Thyroid gland (tissue), 4 donors: ENCODE measurements at places on chromosomes 3 and 15. TPM values are rescaled to one million over a fixed set of nuclear protein-coding genes. Genes with fewer than 3 reads are reported as not detected.

The KNG1 gene
- not detected for total RNA-seq

DNA sequence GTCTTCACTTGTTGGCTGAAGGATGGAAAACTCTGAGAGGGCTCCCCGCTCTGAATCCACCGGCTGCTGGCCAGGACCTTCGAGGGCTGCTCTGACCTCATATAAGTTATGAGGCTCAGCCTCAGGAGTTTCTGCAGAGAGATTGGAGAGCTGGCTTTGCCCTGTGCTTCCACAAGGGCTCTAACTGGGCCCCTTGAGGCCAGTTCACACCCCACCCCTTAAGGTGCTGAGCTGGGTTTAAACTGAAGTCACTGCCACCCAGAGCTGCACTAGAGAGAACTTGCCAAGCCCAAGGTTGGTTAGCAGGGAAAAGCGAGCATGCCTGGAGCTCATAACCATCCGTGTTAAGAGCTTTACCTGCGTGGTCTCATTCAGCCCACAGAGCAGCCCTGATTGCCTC is 2.8 kb upstream of the CCDC33 start:
- peak; percentile 62 for DNase-seq

DNA sequence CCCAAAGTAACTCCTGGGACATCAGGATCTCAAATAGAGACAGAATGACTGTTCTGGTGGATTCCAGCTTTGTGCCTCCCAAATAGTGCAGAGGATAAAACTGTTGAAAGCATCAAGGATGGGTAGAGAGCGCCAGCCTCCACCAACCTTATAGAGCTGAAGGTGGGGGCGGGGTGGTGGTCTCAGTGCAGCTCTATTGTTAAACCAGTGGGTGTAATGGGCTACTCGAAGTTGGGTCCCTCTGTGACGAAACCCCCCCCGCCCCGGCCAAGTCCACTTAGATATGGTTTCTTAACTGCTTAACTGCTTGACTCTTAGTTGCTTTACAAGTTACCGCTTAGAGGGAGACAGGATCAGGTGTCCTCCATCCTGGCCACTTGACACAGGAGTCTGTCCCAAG is 22.7 kb downstream of the DHX30 start:
- DNase-seq, result peak; percentile 46

DNA sequence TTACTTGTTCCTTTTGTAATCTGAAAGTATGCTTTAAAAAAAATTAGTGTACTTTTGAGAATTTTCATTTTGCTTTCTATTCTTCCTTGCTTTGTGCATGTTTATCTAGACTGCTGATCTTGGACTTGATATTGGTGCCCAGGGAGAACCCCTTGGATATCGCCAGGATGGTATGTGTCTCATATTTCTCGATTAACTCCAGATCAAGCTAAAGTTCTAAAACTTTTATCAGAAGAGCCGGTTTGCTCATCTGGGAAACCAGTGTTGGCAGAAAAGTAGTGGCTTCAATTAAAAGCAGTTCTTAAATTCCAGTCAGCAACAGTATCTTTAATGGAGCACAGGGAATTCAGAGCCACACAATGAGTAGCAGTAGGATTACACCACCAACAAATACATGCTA is 38.6 kb downstream of the CTNNB1 start:
- no peak for DNase-seq

The STRIT1 gene
- not detected for total RNA-seq

GRCh38 chr3:129690963-129691362 is 84.5 kb upstream of the PLXND1 start:
- DNase-seq, result no peak

The DAPK2 gene
- total RNA-seq, result 55.4 TPM

GRCh38 chr3:60046210-60046609 is 996.4 kb upstream of the CFAP20DC start:
- DNase-seq, result no peak

GRCh38 chr15:63872759-63873510 is 39.2 kb upstream of the HERC1 start:
- DNase-seq, result no peak

- DNase-seq, result no peak
Observed at GRCh38 chr3:131712662-131713061, 209.9 kb upstream of the MRPL3 start.

The LNP1 gene
- total RNA-seq, result 8.2 TPM

DNA sequence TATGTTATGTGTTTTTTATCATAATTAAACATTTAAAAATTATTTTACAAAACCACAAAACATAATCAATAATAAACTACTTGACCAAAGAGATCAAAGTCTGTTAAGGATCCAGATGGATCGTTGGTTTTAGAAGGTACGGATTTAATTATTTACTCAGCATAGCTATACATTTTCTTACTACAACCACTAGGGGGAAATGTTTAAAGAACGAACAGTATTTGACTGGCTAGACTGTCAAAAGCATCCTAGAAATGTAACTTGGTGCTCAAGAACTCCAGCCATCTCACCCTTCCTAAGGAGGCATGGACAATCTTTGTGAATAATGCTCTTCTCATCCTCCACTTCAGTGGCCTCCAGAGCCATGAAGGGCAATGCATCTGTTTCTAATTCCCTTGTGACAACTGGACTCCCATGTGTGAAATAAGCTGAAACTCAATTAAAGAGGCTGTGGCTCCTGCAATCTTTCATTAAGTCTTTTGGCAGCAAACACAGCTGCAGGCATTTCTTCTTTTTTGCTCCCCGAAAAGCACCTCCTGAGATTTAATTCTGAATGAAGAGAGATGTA is 94.7 kb upstream of the TUSC7 start:
- DNase-seq, result no peak

DNA sequence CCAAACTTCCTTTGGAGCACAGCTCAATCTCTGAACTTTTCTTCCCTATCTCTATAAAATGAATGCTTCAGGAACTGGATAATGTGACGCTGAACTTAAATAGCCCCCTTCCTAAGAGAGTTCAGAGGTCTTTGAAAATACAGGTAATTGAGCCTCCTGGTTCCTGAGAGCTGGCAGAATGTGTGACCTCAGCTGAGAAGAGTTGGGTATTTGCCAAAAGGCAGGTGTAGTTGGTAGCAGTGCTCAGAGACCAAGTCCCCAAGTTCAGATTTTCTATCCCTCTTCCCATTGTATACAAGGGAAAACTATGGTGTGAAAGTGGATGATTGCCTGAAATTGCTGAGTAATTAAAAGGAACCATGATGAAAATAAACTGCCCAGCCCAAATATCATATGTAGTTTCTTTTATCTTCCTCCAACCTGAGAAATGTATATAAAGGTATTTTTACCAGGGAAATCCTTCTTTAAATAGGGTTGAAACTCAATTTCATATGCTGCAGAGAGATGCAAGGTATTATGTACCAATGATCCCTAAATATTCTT is 154.6 kb upstream of the ICE2 start:
- DNase-seq, result peak; percentile 43

GRCh38 chr3:110413266-110413665 is 658.4 kb upstream of the NECTIN3 start:
- DNase-seq, result no peak

DNA sequence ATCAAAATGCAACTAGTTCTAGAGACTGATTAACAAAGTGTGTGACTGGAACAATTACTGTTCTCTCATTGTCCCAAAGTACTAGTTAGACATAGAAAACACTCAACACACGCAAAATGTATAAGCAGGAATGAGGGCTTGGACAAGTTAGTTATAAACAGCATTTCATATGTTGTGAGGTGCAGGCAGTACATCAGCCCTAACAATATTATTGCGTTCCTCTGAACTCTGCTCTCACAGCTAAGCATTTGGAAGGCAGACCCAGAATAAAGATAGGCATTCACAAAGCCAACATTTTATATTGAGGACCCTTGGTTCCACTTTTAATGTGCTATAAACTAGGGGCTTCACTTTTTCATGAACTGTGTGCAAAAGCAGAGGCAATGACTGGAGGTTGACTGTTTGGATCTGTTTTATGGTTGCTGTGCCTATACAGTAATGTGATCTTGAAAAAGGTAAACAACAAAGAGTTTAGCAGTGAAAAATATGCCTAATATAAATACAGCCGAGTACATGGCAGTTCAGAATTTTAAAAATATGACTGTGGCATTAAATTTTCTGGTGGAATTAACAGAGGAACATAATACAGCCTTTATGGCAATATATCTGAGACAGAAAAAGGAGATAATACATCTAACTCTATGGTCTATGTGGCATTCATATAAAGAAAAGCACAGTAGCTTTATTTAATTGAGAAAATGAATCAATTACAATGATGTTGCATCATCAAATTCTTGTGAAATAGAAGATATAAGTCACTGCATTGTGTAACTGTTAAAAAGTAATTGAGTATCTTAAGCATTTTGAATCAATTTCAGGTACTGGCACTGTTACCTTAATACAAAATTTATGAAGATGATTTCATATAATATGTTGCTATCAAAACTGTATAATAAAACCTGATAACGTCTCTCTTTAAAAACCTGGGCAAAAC is 80.0 kb upstream of the SKOR1 start:
- no peak for DNase-seq

The GOLGA6D gene
- total RNA-seq, result not detected

The SLC6A1 gene
- total RNA-seq, result not detected

- DNase-seq, result no peak
Observed at GRCh38 chr3:97863031-97863430, 41.2 kb downstream of the CRYBG3 start.

DNA sequence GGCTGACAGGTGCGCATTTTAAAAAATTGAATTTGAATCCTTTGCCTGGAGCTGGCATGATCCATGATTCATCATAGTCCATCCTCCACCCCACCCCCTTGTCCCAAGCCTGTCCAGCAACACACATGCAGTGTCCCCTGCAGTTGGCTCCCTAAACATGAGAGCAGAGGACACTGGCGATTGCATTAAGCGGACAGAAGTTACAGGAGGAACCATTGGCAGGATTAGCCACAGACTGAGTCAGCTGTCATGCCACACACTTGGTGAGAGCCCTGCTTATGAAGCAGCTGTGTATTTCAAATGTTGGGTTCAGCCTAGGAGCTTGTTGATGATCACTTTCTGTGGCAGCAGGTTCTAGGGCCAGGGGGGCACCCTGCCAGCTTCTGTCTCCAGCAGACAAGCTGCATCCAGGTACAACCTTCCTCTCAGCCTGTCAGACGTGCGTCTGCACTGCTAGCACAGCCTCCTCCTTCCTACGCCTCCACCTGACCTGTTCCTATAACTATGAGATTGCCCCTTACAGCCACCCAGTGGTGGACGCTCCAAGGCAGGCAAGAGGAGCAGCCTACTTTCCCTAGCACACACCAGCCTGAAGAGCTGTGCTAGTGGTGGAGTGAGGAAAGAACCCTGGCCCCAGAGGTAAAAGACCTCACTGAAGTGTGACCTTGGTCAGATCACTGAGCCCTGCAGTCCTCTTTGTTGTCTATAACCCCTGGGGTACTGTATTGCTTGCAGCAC is 121.9 kb downstream of the SLCO3A1 start:
- DNase-seq, result no peak

The GOLGA8G gene
- not detected for total RNA-seq

DNA sequence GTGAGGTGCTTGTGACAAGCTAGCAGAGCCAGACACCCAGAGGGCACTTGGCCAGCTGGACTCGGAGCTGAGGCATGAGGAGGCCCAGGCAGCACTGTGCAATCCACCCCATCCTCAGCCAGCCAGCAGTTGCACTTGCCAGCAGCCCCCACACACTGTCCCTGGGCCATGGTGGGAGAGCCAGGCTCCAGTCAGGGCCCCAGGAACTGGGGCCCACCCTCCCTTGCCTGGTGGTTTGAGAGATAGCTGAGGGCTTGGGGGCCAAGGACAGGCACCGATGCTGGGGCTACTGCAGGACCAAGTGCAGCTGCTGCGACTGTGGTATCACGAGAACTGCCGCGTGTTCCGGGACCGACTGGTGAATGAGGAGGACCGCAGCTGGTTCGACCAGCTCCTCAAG is 63.5 kb downstream of the DNAH1 start:
- DNase-seq, result no peak

The CHRFAM7A gene
- 14.4 TPM for total RNA-seq

The MAP1A gene
- total RNA-seq, result 21.3 TPM

The SELENOS gene
- 57.0 TPM for total RNA-seq

GRCh38 chr3:49602049-49602554 is 47.8 kb downstream of the BSN start:
- DNase-seq, result no peak

- no peak for DNase-seq
Observed at GRCh38 chr3:66703501-66703900, 202.7 kb upstream of the LRIG1 start.

The OR4M2 gene
- total RNA-seq, result not detected

DNA sequence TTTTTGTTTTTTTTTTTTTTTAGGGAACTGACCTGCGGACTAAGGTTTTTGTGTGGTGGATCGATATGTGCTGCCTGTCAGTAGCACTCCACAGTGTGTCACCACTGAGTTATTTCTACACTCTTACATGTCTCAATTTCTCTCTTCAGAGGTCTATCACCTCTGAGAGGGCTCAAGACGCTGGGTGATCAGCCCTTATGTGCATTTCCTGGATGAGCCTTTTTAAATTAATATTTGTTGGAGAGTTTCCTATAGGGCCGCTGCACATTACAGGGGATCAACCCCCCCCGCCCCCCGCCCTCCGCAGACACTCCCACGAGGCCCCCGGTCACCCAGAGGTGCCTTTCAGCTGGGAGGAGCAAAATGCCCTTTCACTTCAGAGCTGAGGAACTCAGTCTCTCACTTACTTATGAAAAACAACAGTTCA is 34.5 kb upstream of the AP4E1 start:
- DNase-seq, result no peak

- DNase-seq, result no peak
Observed at GRCh38 chr3:17238023-17238422, 353.3 kb downstream of the PLCL2 start.

The UTS2B gene
- total RNA-seq, result 1.4 TPM

The ISLR gene
- total RNA-seq, result 90.8 TPM

- DNase-seq, result no peak
Observed at GRCh38 chr3:85950435-85950834, 991.6 kb downstream of the CADM2 start.

The GABRB3 gene
- total RNA-seq, result 25.7 TPM

DNA sequence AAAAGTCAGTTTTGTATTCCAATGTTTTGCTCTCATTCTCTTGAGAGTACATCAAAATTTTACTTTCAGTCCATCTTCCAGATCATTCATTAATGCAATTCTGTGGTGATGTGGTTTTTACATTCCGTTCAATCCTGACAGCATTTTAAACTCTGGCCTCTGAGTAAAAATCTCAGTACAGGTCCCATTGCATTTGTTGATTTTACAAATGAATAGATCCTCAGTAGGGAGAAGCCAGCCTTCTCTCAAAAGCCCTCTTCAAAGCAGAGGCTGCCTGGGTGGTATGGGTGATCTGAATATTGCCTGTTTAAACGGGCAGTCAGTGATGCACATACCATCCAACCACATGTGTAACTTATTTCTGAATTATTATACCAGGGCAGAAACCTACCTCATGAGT is 72.5 kb upstream of the TSC22D2 start:
- no peak for DNase-seq

DNA sequence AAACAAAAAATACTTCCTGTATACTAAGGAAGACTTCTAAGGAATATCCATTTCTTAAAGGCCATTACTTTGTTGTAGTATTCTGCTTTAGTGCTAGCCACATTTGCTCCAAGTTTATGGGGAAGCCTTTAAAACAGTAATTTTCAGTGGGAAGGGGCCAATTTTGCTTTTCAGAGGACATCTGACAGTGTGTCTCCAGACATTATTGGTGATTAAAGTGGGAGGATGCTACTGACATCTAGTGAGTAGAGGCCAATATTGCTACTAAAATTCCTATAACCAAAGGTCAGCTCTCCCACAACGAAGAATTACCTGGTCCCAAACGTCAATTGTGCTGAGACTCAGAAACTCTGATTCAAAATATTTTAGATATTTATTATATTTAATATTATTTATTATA is 24.8 kb downstream of the SLC28A2 start:
- DNase-seq, result no peak

GRCh38 chr3:142027735-142028134 is 121.6 kb downstream of the TFDP2 start:
- DNase-seq, result peak; percentile 21
